ENCODE measurements at places on chromosomes 1 and 21.

DNA sequence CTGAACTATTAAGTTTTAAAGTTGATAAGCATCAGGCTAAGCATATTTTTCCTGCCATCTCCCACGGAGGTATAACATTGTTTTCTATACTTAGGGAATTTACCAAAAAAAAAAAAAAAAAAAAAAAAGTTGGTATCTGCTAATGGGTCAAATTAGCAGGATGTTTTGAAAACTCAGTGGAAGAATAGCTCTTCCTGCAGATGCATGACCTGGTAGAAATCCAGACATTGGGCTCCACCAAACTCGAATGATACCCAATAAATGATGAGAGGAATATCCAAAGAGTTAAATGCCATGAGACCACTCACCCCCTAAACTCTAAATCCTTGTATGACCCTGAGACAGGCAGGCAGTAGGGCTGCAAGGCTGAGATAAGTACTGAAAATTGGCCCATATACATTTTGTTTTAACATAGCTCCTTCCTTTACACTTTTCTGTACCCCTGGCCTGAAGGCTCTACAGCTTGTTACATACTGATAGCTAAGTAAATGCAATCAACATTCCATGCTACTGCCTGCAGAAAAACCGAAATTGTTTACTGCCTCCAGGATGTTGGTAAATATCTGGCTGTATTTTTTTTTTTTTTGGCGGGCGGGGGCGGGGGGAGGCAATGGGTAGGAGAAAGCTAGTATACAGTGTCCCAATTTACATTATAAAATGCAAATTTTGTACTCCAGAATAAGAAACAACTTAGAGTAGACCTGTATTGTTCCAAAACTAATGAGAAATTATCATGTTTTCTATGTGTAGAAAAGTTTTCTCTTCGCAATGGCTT is 57.6 kb downstream of the NFIA start:
- DNase-seq: no peak

- no peak for DNase-seq
These were observed 114.6 kb upstream of the DUSP10 start for GRCh38 chr1:221856228-221857093.

- no peak for DNase-seq
These were observed 865.1 kb upstream of the ADAMTS5 start for GRCh38 chr21:27831816-27832569.

- no peak for DNase-seq
These were observed 515.6 kb downstream of the LMO4 start for GRCh38 chr1:87844251-87844650.

- no peak for DNase-seq
These were observed 53.4 kb downstream of the UBR4 start for GRCh38 chr1:19156676-19157075.

DNA sequence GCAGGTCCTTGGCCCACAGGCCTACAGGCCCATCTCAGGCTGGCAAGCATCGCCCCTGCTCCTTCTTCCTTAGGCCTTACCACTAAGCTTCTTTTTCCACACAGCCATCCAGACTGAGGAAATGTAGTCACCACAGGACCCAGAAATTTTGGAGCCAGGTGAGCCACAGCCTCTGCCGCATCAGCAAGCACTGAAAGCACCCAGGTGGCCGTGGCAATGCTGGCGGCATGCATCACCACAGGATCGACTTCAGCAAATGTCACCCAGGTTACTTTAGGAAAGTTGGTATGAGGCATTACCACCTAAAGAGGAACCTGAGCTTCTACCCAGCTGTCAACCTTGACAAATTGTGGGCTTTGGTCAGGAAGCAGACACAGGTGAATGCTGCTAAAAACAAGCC is 11.6 kb downstream of the PIGM start:
- DNase-seq: no peak

DNA sequence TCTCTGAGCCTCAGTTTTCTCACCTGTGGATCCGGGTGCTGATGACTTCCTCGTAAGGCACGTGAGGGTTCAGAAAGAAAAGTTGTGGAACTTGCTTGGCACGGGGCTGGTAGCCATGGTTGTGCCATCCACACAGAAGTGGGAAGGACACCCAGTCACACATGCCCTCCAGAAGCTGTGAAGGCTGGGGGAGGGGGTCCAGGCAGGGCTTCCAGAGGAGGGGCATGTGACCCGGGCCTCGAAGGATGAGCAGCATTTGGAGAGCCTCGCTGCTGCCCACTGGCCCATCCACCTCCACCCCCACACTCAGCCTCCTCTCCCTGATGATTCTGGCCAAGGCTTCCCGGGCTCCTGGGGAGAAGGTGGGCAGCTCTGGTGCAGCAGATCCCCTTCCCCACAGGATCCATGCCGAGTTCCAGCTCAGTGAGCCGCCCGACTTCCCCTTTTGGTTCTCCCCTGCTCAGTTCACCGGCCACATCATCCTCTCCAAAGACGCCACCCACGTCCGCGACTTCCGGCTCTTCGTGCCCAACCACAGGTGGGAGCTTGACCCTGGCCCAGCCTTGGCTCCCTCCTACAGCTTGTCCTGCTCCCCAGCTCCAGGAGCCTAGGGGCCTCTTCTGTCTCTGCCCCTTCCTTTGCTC is 9.4 kb downstream of the SELENON start:
- no peak for DNase-seq

DNA sequence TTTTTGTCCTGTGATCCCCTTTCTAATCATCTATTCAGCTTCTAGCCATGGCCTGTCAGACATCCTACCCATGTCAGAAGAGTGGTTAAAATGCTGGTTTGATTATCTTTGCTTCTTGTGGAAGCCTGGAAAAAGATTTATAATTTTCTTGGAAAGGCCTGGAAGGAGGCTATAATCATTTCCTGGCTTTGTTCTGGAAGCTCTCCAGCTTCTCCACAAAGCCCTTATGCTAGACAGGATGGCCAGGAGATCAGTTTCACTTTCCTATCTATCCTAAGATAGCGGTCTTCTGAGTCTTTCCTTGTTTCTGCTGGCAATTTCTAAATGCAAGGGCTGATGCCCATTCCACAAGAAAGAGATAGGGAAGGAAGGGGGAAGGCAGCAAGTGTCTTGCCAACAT is 90.9 kb upstream of the SLC44A3 start:
- no peak for DNase-seq

DNA sequence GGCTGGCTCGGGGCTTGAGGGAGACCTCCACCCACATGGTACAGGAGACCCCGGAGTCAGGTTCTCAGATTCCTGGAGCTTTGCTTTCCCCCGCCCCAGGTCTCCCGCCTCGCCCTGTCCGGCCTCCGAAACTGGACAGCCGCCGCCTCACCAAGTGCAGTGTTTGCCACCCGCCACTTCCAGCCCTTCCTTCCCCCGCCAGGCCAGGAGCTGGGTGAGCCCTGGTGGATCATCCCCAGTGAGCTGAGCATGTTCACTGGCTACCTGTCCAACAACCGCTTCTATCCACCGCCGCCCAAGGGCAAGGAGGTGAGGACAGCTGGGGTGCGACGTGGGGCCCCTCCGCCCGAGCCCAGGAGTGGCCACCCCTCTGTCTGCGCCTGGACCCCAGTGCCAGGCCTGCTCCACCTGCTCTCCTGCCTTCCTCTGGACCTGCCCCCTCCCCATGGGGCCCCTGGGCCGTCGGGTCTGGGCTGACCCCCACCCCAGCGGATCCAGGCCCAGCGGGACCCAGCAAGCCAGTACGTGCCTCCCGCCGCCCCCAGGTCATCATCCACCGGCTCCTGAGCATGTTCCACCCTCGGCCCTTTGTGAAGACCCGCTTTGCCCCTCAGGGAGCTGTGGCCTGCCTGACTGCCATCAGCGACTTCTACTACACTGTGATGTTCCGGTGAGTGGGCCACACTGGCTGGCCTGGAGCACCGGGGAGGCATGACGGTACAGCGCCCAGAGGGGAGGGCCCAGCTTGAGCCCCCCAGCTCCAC is 8.7 kb downstream of the SELENON start:
- no peak for DNase-seq

- no peak for DNase-seq
These were observed 30.8 kb downstream of the RNF19B start for GRCh38 chr1:32933742-32934322.

- DNase-seq: no peak
These were observed 60.4 kb downstream of the MRPS6 start for GRCh38 chr21:34133802-34134201.

DNA sequence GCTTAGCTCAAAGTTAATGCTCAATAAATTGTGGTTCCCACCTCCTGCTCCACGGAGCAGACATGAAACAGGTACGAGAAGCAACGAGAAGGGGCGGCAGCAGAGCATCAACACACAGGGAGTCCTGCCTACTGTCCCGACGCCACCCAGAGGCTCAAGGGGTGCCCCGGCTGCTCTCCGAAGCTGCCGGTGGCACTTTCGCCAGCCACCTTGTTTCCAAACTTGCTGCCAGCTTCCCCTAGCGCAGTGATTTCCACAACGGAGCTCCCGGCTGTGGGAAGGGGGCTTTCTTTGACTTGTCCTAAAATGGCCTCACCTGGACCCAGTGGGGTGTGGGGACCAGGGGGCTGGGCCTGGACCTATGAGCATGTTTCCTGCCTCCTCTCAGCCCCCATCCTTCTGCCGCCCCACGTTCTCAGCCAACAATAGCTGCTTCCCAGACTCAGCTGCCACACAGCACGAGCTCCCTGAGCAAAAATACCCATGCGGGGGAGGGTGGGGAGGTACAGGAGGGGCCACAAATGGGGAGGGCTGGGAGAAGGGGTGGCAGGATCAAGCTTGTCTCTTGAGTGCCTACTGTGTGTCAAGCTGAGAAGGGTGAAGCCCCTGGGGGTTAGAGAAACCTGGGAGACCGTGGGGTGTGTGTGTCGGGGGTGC is 35.6 kb upstream of the ECE1 start:
- no peak for DNase-seq

DNA sequence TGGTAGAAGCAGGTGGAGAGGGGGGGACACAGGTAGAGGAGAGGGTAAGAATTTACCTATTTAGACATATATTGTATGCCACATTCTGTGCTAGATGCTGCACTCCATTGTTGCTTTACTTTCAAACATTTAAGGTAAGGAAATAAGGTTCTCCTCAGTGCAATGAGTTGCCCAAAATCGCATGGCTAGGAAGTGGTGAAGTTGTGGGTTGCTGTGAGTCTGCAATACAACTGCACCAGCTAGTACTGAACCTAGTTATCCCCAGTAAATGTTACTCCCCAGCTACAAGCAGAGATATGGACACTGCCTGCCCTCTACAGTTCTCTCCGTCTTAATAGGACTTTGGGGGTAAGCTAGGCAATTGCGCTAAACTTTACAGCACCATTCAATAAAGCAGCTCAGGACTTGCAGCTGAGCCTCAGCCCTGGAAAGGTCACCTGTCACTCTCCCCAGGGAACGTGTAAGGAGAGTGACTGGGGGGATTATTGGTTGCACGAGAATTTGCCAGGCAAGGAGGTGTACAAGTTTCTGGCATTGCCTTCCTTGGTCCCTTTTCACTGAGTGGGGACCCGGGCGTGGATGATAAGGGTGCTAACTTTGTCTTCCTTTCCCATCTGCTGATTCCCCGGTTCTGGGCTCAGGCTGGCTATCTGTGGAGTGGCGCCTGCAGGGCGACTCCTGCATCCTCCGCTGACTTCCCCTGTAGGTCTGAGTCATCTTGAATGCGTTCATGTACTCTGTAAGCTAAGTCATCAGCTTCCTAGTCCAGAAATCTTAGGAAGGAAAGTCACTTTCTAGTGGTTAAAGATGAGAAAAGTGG is 71.3 kb upstream of the CNTN2 start:
- DNase-seq: no peak
